ENCODE measurements at places on chromosomes 7 and 10.

GRCh38 chr7:155212301-155213015 is 85.2 kb upstream of the INSIG1 start:
- no peak for DNase-seq

GRCh38 chr7:98329791-98330373 is 48.4 kb downstream of the BRI3 start:
- DNase-seq, result peak; percentile 66

DNA sequence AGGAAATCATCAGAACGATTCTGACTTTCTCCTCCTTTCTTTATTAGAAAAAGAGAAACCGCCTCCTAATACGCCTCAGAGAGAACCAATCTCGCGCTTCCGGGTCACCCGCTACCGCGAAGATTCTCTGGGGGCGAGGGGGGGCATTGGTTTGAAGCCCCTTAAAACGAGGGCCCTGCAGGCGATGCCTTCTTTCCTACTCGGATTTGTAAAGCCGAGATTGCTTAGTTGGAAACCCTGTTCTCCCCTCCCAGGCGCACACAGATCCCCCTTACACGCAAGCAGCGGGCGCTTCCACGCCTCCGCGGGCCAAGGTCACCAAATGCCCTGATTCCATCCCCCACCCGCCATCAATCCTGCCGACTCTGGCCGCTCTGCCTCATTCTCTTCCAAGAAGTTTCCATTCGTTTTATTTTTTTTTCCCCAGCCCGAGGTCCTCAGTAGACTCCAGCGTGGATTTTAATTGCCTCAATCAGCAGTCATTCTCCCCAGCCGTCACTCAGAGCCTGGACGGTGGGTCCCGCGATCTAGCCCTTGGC is 1.1 kb upstream of the GAD2 start:
- DNase-seq, result no peak

GRCh38 chr7:44383566-44383965 is 58.2 kb upstream of the CAMK2B start:
- DNase-seq, result peak; percentile 23

GRCh38 chr10:96683065-96683464 is 37.2 kb downstream of the PIK3AP1 start:
- DNase-seq, result peak; percentile 70
